ENCODE measurements at places on chromosomes 1 and 21.

DNA sequence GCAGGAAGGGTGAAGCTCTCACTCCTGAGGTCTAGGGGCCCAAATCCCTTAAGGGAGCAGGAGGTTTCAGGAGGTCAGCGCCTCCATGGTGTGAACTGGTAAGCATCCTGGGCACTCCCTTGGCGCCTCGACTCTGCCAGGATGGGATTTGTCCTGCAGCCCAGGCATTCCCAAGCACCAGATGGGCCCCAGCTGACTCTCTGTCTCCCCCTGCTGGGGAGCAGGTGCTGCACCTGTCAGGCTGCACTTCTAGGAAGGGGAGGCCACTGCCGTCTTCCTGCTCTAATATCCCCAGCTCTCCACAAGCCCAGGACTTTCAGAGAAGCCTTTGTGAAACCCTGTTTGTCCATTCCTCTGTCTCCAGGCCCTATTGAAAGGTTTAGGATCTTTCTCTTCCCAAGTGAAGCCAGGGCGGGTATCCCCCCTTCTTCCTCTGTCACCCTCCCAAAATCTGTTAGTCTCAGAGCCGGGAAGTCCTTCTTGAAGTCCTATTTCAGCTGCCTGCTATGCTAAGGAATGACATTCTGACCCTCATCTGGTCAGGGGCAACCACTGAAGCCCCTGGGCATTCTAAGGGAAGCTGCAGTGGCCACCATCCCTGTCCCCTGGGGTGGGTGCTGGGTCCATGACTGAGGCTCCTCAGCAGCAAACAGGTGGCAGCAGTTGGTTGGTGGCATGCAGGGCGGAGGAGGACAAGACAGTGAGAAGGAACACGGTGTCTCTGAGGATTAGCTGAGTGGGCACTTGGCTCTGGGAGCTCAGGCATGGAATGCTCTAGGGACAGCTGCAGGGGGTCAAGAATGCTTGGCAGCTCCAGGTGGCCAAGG is 3.2 kb downstream of the MYBPH start:
- peak; percentile 10 for DNase-seq

GRCh38 chr1:34785231-34785874 is 4.3 kb downstream of the GJB3 start:
- no peak for DNase-seq

DNA sequence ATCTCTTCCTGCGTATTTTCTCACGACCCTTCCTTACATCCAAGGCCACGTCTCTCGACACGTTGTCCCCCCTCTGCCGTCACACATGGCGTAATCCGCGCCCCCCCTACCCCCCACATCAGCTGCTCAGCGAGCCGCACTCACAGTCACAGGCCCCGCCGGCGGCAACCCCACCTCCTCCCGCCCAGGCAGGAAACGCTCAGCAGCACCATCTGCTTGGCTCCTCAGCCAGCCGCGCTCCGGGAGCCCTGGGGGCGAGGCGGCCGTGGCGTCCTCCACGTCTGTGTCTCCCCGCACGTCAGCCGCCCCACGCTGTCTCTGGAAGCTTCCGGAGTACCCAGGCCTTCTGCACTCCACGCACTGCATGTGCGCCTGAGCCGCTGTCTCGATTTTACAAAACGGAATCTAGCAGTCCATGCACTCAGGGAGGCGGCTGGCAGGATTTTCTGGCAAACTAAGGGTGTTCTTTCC is 64.6 kb downstream of the SIK1 start:
- DNase-seq = no peak

DNA sequence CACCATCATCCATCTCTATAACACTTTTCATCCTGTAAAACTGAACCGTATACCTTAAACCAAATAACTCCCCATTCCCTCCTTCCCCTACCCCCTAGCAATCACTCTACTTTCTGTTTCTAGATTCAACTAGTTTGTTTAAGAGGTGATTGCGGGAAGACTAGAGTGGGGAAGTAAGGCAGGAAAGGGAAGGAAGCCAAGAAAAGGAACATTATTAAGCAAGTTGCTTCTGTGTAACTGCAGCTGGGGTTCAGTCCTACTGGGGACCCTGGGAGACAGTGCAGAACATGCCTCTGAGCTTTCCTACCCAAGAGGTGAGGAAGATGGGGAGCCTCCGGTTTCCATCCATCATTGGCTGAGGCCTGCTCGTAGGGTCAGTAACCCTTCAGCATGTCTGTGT is 28.9 kb upstream of the H3-3A start:
- DNase-seq = no peak

GRCh38 chr21:45228656-45229240 is 58.9 kb downstream of the POFUT2 start:
- no peak for DNase-seq

GRCh38 chr21:36909901-36910561 is 56.4 kb downstream of the HLCS start:
- peak; percentile 94 for DNase-seq

GRCh38 chr1:11478571-11479374 is at the start of gene DISP3:
TSS of gene DISP3 (plus strand) at chr1:11479155. CDS start at chr1:11500993, 21,838 bp downstream.
- DNase-seq = no peak

DNA sequence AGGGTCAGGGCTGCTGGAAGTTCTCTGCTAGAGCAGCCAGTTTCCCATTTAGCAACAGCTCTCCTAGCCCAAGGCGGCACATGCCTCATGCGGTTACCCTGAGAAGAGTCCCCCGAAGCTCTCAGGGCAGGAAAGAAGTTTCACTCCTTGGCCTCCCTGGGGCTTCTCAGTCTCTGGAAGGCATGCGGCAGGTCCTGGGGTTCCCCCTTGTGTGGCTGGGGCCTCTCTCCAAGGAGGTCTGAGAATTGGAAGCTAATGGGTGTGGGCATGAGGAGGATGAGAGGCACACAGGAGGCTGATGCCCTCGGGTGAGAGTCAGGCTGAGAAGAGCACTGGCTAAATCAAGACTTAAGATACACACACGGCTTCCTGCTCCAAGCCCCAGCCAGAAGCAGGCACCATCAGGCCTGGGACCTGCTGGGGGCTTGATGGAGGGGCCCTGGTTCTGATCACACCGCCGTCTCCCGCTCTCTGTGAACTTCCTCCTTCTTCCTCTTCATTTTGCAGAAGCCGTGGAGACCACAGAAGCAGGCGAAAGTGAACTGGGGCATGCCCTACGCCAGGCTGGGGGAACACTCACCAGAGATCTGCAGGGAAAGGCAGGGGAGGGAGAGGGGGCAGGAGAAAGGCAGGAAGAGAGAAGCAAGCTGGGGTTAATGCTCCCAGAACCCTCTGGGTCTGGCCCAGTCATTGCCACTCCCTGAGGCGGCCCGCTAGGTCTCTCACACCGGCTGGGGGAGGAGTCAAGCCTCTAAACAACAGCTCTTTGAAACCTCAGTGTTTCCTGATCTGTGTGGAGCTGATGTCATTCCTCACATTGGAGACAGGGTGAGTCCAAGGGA is 15.1 kb downstream of the BLACAT1 start:
- DNase-seq = no peak

GRCh38 chr1:84619383-84620102 is 45.3 kb upstream of the CTBS start:
- DNase-seq = no peak

DNA sequence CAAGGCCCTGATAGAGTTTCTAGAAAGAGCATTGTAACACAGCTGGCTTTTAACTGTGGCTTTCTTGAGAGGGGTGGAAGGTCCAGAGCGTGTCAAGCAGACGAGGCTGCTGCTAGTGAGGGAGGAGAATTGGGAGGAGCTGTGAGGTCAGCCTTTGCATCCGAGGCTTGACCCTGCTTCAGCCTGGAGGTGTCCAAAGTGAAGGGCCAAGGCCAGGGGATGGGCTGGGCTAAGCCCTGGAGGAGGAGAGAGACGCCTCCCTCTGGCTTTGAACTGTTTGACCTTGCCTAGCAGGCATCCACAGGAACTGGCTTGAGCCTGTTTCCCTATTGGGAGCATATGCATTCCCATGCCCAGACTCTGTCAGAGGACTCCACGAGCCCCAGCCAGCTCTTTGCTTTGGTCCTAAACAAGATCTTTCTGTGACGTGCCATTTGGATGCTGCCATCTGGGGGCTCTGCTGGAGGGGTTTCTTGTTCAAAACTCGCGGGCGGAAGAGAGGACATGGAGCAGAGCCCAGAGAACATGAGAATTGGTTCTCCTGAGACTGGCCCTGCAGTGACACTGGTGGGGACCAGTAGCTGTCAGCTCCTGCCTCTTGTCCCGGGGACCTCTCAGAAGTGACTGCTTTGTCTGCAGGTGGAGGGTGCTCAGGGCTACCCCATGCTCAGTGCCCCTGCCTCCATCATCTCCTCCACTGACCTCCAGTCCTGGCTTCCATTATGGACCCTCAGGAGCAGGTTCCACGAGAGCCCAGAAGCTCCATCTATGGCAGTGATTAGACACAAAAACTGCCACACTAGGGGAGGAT is 5.5 kb downstream of the ACTRT2 start:
- no peak for DNase-seq

DNA sequence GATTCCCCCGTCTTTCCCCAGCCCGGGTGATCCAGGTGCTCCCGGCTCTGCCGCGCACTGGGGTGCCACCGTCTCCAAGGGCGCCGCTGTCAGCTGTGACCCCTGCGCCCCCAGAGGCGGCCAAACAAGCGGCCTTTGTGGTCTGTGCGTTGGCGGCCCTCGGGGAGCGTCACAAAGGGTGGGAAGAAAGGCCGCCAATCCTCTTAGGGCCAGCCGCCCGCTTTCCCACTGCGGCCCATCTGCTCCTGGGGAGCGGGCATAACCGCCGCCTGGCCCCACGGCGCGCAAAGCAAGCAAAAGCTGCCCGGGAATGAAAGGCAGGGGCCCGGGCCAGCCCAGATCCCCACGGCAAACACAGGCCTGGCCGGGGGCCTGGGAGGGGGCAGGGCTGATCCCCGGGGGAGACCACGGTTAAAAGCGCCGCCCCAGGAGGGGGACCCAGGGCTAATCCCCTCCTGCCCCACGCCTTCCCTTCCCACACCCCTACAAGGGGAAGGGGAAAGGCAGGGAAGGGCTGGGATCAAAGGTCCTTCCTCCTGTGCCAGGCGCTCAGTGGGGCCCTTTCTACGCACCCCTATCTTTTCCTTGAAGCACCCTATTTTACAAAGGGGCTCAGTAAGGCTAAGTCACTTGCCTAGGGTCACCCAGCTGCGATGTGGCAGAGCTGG is 24.0 kb downstream of the C1QB start:
- no peak for DNase-seq

- no peak for DNase-seq
Observed at GRCh38 chr1:70228670-70229069, 7.5 kb downstream of the SRSF11 start.

GRCh38 chr1:12413664-12414410 is 184.0 kb downstream of the VPS13D start:
- DNase-seq = no peak

DNA sequence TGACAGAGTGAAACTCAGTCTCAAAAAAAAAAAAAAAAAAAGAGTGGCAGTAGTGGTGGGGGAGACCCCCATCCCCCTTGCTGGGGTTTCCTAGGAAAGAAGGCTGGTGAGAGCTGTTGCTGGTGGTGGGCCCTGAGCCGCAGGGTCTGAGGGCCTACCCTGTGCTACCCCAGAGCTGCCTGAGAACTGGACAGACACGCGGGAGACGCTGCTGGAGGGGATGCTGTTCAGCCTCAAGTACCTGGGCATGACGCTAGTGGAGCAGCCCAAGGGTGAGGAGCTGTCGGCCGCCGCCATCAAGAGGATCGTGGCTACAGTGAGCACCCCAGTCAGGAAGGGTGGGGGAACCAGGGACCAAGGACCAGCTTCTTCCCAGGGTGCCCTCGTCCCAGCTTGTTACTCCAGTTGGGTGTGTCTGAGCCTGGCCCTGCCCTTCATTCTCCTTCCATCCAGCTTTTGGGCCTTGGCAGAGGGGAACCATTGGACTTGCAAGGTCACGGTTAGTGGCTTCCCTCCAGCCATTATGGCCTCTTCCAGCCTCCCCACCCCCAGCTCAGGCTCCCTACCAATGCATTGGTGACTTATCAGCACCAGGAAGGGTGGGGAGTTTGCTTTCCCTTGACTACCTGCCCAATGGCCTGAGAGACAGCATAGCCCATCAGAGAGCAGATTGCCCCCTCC is 10.5 kb downstream of the LDLRAP1 start:
- no peak for DNase-seq

DNA sequence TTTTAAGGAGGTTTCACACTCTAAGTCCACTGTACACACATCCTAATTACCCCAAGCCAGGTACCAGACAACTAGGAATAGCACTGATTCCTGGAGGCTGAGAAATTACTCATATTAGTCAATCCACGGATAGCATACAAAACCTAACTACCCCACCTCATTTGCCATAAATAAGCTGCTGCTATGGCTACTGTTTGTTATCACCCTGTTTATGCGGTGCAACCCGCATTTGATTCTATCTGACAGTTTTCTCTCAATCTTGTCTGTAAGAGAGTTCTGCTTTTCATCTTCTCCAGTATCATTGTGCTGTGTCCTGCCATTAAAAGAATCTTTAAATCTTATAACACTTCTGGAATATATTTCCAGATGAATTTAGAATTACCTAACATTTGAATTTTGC is 1496.5 kb downstream of the PLA2G4A start:
- DNase-seq = no peak

DNA sequence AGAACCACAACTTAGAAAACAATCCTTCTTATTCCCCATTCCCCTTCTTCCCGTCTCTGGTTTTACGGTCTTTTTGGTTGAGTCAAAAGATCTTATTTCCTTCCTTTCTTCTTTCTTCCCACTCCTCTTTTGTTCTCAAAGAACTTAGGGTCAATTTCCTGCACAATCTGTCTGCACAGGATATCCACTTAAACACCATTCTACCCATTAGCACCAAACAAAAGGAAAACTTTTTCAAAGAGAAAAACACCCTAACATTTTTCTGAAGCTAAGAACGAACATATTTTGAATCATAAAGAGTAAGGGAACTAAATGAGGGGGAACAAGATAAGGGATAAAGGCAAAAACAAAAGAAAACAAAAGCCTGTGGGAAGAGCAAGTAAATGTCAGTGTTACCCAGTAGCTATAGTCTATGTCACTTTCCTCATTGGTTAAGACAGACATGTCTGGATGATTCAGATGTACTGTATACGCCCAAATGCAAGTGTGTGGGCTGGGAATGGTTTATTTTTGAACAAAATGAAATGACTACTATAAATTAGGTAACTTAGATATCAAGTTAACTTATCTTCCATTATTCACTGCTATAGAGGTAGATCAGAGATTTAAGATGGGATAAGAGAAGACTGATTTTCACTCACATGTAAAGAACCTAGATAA is 59.9 kb downstream of the TOR3A start:
- no peak for DNase-seq

DNA sequence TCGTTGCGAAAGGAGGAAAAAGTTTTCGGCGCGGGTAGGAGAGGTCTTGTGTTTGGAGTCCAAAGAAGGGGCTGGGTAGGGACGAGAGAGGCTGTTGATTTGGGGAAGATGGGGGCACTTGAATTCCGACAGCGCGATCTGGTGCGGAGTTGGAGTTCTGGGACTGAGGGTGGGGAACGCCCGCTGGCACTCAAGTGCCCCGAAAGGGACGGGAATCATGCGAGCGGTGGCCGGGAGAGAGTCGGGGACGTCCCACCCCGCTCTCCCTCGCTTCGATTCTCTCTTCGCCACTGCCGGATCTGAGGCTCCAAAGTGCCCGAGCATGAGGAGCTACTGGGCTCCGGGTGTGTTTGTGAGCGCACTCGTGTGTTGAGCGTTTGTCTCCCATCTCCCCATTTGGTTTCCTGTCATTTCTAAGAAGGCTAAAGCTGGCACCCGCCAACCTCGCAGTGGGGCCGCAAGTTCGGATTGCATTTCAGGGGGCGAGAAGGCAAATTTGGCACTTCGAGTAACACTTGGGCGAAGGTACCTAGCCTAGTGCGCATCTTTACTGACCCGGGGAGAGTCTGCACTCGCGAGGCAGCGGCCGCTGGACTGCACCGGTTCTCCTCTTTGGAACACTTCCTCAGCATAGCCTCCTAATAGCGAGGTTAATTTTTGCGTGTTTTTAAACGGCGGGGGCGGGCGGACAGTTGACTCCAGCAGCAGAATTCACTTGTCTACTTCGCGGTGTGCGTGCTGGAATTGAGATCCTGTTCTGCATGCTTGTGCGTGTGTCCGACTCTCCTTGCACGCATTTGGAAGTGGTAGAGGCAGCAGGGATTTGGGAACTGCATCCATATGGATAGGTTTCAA is 1.2 kb downstream of the CHRM3 start:
- no peak for DNase-seq

All from glomerular endothelial cell (primary cell).